NCI-H2081 (cell line): ENCODE measurements at places on chromosomes 4 and X.

DNA sequence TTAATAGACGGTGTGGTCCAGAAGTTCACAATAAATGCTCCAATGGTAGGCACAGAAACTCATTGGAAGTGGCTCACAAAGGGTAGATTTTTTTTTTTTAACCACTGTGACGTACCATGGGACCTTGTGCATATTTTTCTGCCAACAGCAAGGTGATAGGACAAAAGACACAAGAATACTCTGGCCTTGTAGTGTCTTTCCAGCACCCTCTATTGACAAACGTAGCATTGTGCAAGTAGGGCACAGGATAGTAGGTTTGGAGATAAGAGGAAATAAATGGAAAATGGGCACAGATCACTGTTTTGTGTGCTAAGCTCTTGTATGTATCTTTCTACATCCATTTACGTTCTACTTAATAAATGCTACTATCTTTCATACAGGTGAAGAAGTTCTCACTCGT, 2054.9 kb downstream of the PCDH7 start:
- DNase-seq: peak; percentile 27

DNA sequence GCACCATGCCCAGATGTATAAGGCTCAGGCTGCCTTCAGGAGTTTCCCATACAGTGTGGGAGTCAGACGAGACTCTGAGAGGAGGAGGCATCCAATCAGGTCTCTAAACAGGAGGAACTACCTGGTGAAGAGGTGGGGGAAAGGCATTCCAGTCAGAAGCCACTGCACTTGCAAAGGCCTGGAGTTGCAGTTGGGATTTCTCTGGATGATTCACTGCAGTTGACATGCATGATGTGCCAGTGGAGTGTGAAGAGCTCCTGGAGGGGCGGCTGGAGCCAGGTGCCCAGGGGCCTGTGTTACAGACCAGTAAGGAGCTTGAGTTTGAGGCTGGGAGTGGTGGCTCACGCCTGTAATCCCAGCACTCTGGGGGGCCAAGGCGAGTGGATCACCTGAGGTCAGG, 339.1 kb downstream of the ARHGAP10 start:
- DNase-seq: no peak

- no peak for DNase-seq
Observed at GRCh38 chr4:184269879-184270430, 52.3 kb upstream of the ENPP6 start.

GRCh38 chr4:70759126-70759525, 37.4 kb downstream of the RUFY3 start:
- no peak for DNase-seq

- no peak for DNase-seq
Observed at GRCh38 chrX:68720851-68721250, 73.4 kb downstream of the STARD8 start.

- DNase-seq: no peak
Observed at GRCh38 chr4:149187726-149188125, 627.9 kb downstream of the IQCM start.

GRCh38 chrX:37830371-37830770, 17.0 kb downstream of the DYNLT3 start:
- DNase-seq: no peak

GRCh38 chr4:12221031-12221430, 792.3 kb upstream of the HS3ST1 start:
- DNase-seq: no peak

- no peak for DNase-seq
Observed at GRCh38 chrX:1249101-1249887, 19.3 kb upstream of the CSF2RA start.

DNA sequence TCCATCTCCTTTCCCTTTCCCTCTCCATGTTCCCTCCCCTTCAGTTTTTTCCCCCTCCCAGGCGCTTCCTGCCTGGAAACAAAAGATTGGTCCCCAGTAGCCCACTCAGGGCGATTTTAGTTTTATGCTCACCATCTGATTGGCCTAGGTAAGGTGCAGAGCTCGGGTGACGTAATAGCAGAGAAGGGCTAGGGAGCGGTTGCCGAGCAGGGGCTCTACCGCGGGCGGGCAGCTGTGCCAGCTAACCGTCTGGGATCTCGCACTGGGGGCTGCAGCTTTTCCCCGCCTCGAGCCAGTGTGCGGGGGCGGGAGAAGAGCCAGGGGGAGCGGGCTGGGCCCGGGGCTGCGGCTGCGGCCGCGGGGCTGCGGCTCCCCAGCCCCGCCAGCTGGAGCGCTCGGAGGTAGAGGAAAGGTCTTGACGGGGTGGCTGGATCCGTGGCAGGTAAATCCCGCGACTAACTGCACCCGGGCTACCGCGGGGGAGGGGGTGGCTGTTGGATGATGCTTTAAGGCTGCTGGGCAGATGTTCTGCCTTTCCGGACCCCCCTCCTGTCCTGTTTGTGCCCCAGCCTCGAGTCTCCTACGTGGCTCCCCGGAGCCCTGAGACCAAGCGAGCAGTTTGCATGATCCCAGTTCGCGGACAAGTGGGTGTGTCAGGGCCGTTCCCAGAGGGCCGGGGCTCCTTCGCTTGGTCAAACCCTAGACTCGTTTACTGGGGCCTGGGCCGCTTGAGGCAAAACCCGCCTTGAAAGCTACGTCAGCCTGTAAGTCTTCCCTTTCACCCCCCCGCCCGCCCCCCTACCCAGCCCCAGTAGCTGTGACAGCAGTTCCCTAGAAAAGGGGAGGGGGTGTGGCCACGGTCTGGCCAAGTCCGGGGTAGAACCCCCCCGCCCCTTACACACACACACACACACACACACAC, at the start of gene PAK3:
Gene PAK3 (plus strand): TSS at position 218 of the 922 bp plus-strand sequence. CDS start 26,913 bp downstream, outside the sequence.
- peak; percentile 96 for DNase-seq

GRCh38 chr4:37562592-37562991, 123.6 kb downstream of the RELL1 start:
- no peak for DNase-seq

- DNase-seq: no peak
Observed at GRCh38 chr4:171710743-171711142, 102.5 kb upstream of the GALNTL6 start.

DNA sequence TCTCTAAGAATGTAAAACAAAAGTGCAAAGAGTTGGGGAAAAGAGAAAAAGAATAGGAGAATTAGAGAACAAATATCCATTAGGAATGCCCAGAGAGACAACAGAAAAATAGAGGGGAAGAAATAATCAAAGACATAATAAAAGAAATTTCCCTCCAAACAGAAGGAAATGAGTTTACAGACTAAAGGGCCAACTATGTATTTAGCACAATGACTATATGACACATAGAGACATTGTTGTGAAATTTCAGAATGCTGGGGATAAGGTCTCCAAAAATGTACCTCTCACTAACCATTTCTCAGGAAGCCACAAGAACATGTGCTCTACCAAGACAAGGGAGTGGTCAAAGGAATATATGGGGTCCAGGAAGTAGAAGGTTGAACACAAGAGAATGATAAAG, 121.0 kb upstream of the ACSL4 start:
- DNase-seq: no peak

DNA sequence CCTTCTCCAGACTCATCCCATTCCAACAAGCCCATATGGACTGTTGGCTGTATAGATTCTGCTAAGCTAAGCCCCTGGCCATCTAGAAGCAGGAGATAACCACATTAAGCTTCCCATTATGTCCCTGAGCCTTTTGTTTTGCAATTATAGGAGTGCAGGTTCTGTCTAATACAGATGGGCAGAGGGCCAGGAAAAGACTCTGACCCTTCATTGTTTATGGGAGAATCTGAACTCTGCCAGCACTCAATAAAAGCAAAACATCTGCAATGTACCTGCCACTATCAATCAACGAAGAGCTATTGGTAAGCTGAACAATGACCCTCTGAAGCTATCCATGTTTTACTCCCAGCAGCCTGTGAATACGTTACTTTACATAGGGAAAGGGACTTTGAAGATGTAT, 207.3 kb upstream of the CLNK start:
- no peak for DNase-seq

- DNase-seq: no peak
Observed at GRCh38 chr4:183940864-183941263, 35.8 kb downstream of the STOX2 start.

GRCh38 chr4:30720021-30720660, at the start of gene PCDH7:
Gene PCDH7, plus strand, starts transcription at chr4:30720369. Its CDS starts 1,054 bp downstream, at chr4:30721423.
- peak; percentile 60 for DNase-seq

DNA sequence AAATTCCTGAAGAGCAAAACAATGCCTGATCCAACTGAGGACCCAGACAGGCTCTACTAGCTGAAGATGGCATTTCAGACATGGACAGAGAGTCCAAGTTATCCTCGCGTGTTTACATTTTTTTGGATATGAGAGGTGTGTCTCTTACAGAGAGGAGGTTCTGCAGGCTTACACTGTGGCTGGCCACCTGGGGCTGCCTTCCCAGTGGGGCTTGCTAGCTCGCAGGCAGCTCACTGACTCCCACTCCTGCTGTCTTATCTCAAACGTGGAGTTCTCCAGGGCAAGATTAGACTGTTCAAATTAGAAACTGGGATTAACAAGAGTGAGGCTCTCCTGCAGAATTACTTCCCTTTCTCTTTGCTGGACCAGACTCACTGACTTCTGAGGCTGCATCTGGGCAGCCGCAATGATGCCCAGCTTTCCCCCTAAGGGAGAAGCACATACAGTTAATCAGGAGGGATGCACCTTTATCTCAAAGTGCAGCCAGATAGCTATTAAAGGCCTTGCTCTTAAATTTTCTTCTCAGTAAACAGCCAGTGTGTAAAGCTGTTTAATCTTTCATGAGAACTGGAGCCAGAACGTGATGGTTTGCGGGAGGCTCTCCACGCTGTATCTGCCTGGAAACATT, 123.0 kb downstream of the ENPP6 start:
- no peak for DNase-seq

DNA sequence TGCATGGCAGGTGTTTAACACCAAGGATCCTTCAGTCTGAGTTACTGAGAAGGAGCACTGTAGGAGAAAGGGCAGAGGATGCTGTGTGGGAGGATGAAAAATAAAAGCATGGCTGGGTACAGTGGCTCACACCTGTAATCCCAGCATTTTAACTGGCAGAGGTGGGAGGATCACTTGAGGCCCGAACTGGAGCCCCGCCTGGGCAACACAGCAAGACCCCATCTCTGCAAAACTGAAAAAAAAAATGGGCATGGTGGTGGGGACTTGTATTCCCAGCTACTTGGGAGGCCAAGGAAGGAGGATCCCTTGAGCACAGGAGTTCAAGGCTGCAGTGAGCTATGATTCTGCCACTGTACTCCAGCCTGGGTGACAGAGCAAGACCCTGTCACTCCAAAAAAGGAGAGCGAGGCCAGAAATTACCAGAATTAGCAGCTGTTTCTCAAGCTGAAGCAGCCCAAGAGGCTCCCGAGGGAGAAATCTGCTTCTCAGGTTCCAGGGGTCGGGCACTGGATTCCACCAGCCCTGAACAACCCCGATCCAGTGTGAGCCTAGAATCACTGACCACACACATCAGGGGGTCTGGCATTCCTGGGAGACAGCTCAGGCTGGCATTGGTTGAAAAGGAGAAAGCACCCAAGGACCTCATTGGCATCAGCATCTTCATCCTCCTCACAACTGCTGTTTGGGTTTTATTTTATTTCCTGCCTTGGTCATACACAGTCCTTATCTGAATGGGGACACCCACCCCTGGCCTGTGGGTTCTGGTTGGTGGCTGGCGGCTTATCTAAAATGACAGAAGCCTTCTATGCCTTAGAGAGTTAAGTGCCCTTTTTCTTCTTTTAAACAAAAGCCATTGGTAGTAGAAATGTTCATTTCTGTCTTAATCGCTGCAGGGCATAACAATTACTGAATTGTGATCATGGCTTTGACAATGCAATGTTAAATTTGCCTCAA, 66.3 kb upstream of the TRIM2 start:
- no peak for DNase-seq

- no peak for DNase-seq
Observed at GRCh38 chrX:11535156-11535919, 130.4 kb downstream of the ARHGAP6 start.

DNA sequence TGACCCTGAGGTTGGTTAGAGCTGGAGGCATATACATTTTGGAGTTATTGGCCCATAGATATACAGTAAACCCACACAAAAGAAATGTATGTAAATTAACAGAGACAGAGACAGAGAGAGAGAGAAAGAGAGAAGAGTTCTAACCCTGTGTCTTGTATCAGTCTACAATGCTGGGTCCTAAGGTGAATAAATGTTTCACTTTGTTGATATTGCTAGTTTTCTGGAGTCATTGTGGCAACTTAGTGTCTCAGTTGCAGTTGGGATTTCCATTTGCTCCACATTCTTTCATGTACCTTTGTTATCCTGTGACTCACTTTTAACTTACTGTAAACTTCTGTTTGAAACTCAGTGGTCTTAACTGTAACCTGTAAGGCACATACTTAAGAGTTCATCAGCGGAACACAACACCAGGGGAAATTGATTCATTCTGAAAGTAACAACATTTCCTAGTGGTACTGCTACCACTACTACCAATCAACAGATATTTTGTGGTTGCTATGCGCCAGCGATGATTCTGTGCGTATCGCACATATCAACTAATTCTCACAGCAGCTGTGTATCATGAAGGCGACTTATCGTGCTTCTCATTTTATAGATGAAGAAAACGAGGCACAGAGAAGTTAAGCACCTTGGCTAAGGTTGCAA, 38.5 kb upstream of the ETDA start:
- DNase-seq: no peak

DNA sequence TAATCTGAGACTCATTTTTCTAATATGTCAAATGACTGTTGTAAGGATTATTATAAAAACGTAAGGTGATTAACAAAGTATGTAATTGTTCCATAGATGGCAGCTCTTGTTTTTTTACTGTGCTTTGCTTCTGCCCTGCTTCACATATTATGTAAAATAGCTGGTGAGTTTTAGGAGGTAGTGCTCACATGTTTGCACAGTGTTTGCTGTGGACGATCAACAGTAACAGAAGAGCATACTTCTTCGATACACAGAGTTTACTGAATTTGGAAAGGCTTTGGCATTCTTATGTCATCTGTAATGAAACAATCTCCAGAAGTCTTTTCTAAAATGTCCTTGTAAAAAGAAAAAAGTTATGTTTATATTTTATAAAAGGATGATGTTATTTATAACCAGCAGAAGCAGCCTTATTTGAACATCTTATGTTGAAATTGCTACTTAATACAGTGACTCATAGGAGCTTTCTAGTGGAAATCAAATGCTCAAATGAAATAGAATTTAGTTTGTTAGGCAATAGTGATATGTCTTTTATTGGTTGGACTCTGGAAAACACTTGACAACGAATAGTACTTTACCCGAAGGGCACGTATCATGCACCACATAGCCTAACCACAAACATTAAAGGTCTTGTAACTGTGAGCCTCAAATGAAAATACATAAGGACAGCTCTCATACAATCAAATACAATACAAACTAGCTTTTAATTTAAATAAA, 1.9 kb upstream of the MTTP start:
- DNase-seq: no peak

- no peak for DNase-seq
Observed at GRCh38 chr4:45502471-45502870, 621.4 kb downstream of the GABRG1 start.

GRCh38 chr4:110631584-110632505, 9.0 kb upstream of the PITX2 start:
- peak; percentile 71 for DNase-seq

GRCh38 chrX:116111934-116112595, 58.5 kb upstream of the AGTR2 start:
- no peak for DNase-seq

DNA sequence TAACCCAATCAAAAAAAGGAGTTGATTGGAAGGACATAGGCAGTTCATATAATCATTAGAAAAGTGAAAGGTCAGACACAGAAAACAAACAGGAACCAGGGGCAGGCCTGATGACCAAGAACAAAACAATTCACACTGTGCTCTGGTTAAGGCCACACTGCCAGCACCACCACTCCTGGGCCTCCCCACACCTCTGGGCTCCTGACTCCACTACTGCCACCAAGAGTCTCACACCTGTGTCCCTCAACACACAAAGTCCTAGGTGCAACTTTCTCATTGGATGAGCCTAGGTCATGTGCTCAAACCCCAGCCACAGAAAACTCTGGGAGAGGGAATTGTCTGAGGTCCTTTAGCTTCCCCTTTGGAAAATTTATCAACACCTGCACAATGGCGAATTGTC, 11.1 kb upstream of the FAM9C start:
- no peak for DNase-seq
